ENCODE measurements at places on chromosomes 11 and 22.

GRCh38 chr22:20102203-20102780 lies 13.6 kb upstream of the RANBP1 start:
- no peak for DNase-seq

GRCh38 chr11:42816471-42816870 lies 495.3 kb upstream of the API5 start:
- DNase-seq: no peak

GRCh38 chr22:32745251-32745995 lies 56.1 kb upstream of the TIMP3 start:
- no peak for DNase-seq

DNA sequence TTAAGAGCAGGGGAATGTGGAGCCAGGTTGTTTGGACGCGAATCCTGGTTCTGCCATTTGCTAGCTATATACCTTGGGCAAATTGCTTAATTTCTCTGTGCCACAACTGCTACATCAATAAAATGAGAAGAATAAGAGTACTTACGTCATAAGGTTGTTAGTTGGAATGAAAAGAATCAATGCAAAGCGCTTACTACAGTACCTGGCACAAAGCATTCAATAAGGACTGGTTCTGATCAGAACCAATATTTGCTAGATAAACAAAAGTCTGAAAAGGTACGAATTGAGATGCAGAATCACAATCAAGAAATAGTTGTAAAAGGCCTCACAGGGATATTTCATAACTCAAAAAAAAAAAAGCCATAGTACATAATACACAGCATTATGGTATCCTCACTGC lies 11.2 kb downstream of the AMBRA1 start:
- no peak for DNase-seq

DNA sequence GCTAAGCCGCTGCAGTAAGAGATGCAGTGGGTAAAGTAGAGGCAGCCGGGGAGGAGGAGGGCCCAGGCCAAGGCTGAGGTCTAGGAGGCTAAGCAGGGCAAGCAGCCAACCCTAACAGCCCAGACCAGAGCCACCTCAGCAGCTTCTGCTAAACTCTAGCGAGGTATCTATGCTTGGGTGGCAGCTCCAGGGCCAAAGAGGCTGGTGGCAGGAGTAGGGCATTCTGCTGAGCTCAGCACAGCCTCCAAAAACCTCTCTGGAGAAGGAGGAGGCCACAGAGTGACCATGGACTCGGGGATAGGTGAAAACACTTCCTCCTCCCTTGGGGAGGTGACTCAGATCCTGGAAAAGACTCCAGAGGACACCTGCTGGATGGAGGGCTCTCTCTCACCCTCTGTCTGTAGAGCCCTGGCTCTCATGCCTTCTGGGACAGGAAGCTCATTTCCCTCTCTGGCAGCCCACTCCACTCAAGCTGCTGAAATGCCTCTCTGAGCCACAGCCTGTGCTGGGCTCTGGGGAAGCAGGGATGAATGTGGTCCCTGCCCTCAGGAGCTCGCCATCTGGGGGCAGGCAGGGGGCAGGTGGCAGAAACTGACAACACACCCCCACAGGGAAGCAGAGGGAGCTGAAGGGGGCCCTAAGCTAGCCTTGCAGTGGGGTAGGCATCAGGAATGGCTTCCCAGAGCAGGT lies 16.5 kb upstream of the TPBGL start:
- DNase-seq: no peak

DNA sequence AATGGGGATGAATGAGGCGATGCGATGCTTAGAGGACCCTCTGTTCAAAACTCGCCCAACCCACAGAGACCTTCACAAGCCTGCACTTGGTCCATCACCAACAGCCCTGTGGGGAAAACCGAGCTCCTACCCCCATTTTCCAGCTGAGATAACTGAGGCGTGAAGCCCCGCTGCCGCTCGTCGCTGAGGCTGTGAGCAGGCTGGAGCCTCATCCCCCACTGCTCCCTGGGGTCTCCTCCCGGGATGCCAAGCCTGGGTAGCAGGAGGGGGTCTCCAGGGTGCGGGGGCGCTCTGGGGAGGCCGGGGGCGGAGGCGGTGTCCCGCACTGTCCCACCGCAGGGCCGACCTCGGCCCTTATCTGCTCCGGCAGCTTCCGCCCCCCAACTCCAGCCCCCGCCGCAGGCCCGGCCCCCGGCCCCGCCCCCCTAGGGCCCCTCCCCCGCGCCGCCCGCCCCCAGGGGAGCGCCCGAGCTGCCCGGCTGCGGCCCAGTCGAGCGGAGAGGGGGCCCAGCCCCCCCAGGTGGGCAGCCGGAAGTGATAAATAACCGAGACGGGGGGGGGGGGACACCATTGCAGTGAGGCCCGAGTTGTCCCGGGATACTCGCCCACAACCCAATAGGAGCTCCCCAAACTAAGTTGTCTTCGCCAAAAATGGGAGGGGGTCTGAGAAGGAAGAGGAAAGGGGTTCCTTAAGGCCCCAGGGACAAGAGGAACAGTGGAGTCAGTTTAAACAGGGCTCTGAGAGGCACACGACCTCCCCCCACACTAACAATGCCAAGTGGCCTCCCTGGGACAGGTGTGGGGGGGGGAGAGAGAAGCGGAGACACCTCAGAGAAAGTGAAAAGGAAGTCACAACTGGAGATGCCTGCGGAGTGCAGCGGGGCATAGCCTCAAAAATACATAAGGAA lies 8.3 kb upstream of the SLC39A13 start:
- no peak for DNase-seq

DNA sequence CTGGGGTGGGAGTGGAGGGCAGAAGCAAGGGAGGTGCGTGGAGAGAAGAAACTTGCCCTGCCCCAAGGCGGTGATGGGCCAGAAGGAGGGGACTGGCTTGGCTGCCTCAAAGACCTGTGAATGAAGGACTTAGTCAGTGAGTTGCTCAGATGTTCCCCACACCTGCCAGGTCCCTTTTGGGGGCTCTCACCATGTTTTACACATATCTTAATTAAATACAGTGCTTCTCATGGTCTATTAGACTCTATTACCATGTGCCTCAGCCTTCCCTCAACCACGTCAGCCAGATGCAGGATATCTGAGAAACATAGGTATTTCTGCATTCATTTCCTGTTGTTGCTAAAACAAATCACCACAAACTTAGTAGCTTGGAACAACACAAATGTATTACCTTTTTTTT lies 429.5 kb downstream of the BUD13 start:
- no peak for DNase-seq

- DNase-seq: no peak
Measured at GRCh38 chr22:32701034-32701433, 100.5 kb upstream of the TIMP3 start.

Data from fibroblast of skin of left quadriceps (primary cell).